ENCODE measurements at places on chromosomes 11 and 22. TPM values are rescaled to one million over a fixed set of nuclear protein-coding genes. Genes with fewer than 3 reads are reported as not detected.

ABTB2 gene
- total RNA-seq: 1.7 TPM

USP2 gene
- 3.9 TPM for total RNA-seq

DNA sequence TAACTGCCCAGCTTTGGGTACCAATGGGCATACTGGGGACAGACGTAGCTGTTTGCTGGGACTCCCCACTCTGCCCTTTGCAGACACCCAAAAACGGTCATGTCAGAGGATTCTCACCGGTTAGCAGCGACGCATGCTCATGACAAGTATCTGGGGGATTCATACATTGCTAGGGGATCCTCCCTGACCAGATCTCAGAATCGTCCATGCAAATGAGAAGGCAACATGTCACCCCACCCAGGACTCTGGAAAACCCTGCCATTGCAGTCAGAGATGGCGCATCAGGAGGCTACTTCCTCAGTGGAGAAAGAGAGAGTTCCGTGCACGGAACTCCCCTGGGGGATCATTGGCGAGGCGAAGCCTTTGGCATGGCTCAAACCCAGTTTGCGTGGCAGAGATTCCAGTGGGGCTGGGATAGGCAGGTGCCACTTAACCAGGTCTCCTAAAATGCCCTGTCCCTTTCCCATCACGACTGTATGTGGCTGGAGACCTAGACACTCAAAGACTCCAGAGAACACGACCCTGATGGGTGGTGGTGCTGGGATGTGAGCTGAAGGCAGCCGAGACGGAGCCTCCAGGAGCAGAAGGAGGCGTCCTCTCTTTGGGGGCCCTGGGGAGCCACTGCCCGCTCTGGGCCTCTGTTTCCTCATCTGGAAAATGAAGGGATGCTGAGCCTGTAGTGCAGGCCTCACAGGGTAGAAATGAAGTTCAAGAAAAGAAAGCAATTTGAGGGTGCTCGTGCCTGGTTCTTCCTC lies 4.9 kb downstream of the RGL4 start:
- peaks cover 44% of the 10 kb centered on the region for H3K36me3 ChIP-seq
- peak overlapping the region; percentile 97 for H3K27ac ChIP-seq
- DNase-seq: no peak
- no peaks in the 10 kb centered on the region for H3K27me3 ChIP-seq
- H3K4me3 ChIP-seq: no peak overlapping the region

DNA sequence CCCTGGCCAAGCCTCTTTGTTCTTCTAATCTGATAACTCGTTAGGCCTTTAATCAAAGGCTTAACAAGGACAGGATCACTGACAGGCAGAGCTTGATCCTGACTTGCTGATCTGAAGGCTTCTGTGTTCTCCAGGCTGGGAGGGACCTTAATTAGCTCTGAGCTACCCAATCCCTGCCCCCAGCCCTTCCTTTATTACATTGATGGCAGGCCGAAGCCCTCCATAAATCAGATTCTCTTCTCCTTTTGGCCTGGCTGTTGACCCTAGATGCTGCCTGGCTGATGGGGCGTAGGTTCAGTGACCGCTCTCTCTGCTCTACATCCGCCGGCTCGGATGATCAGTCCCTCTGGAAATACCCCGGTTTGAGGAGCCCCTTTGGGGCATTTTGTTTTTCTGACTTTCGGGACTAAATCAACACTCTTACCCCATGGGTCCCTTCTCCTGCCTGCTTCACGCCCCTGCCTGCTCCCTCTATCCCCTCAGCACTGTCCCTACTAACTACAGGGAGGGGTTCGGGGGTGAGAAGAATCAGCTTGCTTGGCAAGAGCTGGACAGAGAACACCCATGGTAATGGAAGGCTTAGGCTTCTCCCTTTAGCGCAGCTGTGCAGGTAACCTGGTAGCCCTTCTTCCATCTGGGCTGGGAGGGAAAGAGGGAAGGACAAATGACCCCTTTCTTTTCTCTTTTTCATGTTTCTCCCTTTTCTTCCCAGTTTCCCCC lies 10.0 kb upstream of the RRM1 start:
- no peak overlapping the region for H3K27ac ChIP-seq
- no peak for DNase-seq
- peaks cover 68% of the 10 kb centered on the region for H3K36me3 ChIP-seq
- peaks cover 14% of the 10 kb centered on the region for H3K4me1 ChIP-seq
- H3K4me3 ChIP-seq: no peak overlapping the region

DNA sequence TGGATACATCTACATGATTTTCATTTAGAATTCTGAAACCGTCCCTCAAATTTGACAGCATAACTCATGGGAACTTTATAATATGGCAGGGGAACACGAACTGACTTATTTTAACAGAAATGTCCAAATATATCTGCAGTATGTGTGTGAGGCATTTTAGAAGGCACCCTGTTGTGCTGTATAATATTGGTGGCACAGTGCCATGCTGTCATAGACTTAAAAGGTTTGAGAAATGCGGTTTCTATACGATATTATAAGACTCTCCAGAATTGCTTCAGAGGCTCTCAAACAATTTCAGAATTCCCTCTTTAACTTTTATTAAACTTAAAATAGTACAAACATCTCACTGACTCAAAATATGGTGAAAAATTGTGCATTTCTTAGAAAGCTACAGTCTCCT lies 181.6 kb downstream of the MSANTD4 start:
- H3K4me3 ChIP-seq: no peak overlapping the region
- H3K36me3 ChIP-seq: no peaks in the 10 kb centered on the region
- H3K27ac ChIP-seq: no peak overlapping the region
- H3K27me3 ChIP-seq: no peaks in the 10 kb centered on the region
- DNase-seq: no peak
- H3K4me1 ChIP-seq: no peaks in the 10 kb centered on the region

- H3K4me3 ChIP-seq: no peak overlapping the region
- H3K27me3 ChIP-seq: no peaks in the 10 kb centered on the region
- H3K4me1 ChIP-seq: peaks cover 7% of the 10 kb centered on the region
- peak; percentile 78 for DNase-seq
- H3K27ac ChIP-seq: no peak overlapping the region
- no peaks in the 10 kb centered on the region for H3K36me3 ChIP-seq
Observed at GRCh38 chr11:118295815-118296454, 8.6 kb upstream of the CD3E start.

DNA sequence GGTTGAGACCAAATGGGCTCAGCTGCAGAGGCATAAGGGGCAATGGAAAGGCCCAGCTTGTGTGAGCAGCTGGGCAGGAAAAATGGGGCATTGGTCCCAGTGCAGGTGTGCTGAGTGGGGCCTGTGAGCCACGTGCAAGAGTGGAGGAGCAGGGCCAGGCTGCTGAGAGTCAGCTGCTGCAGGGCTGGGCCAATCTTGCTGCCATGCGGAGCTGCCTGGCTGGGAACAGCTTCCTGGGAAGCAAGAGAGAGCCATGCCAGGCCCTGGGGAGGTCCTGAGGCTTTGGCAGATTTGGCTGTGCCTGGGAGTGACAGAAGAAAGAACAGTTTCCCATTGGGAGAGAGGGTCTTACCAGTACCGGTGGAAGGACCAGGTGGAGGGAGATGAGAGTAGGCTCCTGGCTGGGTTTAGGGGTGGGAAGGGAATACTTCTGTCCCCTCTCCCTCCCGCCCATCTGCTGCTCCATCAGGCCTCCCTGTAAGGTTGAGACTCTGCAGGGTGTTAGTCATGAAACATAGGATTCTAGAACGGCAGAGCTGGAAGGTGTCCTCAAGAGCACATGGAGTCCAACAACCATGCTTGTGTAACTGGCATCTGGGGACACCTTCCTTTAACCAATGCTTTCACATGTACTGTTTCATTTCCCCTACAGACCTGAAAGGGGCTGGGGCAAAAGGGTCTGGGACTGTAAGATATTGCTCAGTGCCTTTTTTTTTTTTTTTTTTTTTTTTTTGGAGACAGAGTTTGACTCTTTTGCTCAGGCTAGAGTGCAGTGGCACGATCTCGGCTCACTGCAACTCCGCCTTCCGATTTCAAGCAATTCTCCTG lies 10.4 kb downstream of the SEPTIN3 start:
- H3K36me3 ChIP-seq: no peaks in the 10 kb centered on the region
- no peak for DNase-seq
- H3K4me1 ChIP-seq: peaks cover 10% of the 10 kb centered on the region
- peaks cover 19% of the 10 kb centered on the region for H3K27me3 ChIP-seq

DNA sequence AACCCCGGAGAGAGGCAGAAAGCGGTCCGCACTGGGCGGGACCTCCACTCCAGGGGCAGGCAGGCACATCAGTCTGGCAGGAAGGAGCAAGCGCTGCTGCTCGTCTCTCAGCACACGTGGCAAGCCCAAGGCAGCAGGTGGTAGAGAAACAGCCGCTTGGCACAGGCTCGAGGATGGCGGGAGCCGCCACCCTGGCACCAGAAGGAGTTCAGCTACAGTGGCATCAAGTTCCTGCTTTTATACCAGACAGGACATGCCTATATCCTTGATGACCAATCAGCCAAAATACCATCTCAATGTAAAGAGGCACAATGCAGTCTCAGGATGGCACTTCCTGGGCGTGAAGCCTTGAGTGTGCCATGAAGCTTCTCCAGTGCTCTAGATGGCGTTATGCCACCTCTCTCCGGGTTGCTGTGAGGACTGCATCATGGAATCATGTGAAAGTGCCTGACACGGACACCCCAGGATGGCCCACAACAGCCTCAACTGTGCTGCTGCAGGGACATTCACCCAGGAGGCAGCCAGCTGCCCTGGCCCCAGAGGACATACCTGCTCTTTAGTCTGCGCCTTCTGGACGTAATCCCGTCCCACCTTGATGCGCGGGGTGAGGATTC lies 64.8 kb downstream of the APOL1 start:
- no peak overlapping the region for H3K27ac ChIP-seq
- H3K4me1 ChIP-seq: no peaks in the 10 kb centered on the region
- no peak overlapping the region for H3K4me3 ChIP-seq
- no peak for DNase-seq
- peaks cover 90% of the 10 kb centered on the region for H3K36me3 ChIP-seq

DNA sequence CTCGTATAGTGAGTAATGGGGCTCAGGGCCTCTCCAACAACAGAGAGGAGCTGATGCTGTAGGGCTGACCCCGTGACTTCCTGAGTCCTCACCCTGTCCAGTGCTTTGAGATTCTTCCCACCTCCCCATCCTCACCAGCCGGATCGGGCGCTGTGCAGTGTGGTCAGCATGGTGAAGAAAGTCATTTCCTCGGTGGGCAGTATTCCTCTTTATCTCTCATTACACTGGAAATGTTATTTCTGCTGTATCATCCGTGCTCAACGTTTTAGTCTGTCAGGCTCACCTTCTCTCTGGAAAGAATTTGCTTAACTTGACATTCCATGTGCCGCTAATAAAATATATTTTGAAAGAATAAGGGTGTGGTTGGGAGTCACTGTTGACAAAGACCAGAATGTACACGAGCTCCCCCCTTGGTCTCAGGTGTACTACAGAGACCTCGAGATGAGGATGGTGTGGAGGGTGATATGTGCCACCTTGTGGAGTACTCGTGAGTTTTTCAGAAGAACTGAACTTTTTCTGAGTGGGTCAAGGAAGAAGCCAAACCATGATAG lies 25.7 kb upstream of the SCGB1A1 start:
- H3K36me3 ChIP-seq: no peaks in the 10 kb centered on the region
- no peak for DNase-seq
- peaks cover under 1% of the 10 kb centered on the region for H3K4me1 ChIP-seq
- H3K4me3 ChIP-seq: no peak overlapping the region
- no peak overlapping the region for H3K27ac ChIP-seq
- no peaks in the 10 kb centered on the region for H3K27me3 ChIP-seq

DNA sequence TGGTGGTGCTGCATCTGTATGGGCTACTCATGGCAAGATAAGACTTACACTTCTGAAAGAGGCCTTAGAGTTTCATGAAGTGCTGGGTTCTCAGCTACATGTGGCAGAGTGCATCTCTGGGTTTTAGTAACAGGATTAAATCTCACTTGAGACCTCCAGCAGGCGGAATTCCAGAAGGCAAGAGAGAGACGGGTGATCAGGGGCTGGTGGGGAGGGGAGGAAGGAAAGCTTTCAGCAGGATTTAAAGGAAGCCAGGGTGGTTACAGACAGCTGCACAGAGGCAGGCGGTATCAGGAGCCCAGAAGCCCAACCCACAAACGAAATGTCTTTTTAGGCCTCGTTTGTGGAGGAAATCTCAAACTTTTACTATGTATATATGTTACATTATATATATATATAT lies 56.2 kb upstream of the CD82 start:
- no peak overlapping the region for H3K4me3 ChIP-seq
- H3K4me1 ChIP-seq: no peaks in the 10 kb centered on the region
- H3K36me3 ChIP-seq: no peaks in the 10 kb centered on the region
- H3K27ac ChIP-seq: no peak overlapping the region
- H3K27me3 ChIP-seq: no peaks in the 10 kb centered on the region
- no peak for DNase-seq
